Stimulated activated CD8-positive, alpha-beta memory T cell treated with anti-CD3 and anti-CD28 coated beads, Interleukin-7, amount 100 ng/mL, for 1 hour (primary cell): ENCODE measurements at places on chromosomes 3 and 15.

DNA sequence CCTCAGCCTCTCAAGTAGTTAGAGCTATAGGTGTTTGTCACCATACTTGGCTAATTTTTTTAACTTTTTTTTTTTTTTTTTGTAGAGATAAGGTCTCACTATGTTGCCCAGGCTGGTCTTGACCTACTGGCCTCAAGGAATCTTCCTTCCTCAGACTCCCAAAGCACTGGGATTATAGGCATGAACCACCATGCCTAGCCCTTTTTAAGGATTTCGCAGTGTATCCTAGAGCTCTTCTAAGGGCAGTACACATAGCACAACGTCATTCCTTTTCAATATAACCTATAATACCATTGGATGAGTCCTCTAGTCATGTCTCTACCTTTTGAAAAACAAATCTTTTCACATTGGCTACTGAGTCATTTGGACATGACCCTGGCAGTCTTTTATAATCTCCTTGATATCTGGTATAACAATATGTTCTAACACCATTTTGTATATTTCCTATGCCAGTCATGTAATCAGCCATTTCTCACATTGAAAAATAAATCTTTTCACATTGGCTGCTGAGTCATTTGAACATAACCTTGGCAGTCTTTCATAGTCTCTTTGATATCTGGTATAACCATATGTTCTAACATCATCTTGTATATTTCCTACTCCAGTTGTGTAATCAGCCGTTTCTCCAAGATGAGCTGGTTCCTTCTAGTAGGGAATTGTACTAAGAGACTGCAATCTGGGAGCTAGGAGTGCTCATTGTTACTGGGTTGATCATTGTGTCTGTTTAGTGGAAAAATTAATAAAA, 944.7 kb downstream of the MCTP2 start:
- DNase-seq, result no peak

DNA sequence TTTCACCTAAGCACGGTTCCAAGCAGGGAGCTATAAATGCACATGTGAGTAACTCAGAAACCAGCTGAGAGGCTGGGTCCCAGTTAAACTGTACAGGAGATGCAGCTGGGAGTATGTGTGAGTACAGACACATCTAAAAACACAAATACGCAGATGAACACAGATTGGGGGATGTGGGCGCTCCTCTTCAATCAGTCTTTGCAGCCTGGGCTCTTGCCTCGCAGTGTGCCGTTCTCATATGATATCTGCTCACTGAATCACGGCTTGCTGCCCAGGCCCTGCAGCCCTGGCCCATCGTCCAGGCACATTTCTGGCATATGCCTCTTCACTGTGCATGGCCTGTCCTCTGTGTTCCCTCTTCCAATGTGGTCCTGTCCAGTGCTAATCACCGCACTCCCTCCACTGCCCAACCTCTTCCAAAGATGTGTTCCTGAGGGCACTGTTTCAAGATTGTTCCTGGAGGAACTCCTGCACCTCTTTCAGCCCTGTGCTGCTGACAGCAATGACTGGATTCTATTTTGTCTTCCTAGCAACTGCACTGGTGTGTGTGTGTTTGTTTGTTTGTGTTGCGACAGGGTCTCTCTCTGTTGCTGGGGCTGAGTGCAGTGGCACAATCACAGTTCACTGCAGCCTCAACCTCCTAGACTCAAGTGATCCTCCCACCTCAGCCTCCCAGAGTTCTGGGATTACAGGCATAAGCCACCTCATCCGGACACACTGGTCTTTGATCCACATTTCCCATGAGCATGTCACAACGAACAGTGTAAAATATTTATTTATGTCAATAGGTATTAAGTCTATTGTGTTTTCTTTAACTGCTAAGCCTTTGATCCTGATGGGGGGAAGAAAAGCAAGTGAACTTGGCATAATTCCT, 17.0 kb downstream of the CA12 start:
- DNase-seq, result no peak

- DNase-seq, result no peak
Observed at GRCh38 chr15:79031821-79032220, 58.8 kb downstream of the RASGRF1 start.

DNA sequence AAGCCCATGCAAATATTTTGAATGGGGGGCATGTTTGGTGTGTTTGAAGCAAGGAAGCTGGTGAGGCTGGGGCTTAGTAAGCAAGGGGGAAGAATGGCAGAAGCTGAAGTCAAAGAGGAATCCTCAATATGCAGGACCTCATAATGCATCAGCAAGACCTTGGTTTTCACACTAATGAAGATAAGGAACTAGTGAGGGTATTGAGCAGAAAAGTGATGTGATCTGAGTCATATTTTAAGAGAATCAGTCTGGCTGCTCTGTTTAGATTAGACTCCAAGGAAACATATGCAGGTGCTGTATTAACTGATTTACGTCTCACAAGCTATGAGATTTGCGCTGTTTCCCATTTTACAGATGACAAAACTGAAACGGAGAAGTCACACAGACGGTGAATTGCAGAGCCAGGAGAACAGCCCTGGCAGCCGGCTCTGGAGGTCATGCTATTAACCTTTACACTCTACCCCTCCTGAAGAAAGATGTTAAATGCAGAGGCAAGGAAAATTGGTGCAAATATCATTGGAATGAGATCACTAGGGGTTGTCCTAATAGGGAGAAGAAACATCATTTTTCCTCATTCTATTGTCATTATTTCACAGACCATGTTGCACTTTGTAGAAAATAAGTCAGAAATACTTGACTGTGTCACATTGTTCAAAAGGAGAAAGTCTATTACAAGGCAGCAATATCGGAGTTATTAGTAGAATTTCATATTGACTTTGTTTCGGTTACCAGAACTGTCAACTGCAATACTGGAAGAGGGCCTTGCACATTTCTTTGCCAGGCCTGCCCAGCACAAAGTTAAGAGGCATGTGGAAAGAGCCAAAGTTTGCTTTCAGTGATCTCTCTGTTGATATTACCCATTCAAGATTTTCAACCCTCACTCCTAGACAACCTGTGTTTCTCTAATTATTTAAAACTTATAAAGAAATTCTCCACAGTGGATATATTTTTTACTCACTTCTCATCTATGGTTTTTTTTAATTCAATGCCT, 64.9 kb downstream of the COL8A1 start:
- no peak for DNase-seq

DNA sequence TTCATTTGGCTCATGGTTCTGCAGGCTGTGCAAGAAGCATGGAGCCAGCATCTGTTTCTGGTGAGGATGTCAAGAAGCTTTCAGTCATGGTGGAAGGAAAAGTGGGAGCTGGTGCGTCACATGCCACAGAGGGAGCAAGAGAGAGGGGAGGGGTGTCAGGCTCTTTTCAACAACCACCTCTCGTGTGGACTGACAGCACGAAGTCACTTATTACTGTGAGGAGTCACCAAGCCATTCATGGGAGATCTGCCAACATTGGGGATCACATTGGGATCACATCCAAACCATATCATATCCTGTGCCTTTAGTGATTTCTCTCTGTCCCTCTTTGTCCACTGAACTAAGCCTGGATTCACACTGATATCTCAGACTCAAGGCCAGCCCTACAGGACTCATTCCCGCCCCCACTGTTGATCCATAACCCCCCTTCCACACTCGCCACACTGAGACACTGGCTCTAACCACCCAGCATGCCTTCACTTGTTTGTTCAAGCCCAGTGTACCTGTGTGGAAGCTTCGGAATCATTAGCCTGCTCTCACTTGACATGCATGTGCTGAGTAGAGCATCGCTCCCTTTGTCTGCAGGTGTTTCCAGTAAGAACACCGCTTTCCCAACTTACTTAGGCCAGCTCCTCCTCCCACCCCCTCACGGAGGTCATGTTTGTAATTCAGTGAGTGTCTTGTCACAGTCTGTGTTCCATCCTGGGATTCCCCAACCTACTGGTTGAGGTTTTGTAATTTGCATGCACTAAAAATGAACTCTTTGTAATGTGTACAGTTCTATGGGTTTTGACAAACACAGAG, 132.2 kb downstream of the KLF13 start:
- no peak for DNase-seq

DNA sequence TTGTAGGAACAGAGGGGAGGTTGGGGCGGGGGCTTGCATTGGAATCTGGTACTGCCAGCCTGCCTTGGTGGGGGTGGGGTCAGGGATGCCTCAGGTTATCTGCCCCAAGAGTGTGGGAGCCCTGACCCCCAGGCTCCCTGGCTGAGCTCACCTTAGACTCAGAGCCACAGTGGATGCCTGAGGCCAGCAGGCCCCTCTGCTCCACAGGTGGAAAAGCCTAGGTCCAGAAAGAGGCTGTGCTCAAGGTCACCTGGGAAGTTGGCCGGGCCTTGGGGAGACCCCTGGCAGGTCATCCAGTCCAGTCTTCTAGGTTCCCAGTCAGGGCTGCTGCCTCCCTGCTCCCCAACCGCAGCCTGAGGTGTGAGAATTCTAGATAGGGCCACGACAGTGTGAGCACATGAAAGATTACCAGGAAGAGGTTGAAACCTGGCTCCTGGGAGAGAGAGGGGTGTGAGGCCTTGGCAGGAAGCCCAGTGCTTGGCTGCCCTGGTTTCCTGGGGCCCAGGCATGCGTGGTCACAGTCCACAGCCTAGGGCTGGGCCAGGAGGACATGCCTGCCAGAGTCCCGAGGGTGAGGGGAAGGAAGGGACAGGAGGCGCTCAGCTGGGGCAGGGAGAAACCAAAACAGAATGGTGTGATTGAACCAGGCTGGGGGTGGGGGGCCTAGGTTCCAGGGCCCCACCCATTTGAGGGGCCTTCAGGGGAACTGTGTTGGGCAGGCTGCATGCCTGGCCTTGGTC, 4.9 kb downstream of the HDAC11 start:
- DNase-seq, result no peak

- no peak for DNase-seq
Observed at GRCh38 chr3:123734527-123734902, 149.6 kb downstream of the MYLK start.

DNA sequence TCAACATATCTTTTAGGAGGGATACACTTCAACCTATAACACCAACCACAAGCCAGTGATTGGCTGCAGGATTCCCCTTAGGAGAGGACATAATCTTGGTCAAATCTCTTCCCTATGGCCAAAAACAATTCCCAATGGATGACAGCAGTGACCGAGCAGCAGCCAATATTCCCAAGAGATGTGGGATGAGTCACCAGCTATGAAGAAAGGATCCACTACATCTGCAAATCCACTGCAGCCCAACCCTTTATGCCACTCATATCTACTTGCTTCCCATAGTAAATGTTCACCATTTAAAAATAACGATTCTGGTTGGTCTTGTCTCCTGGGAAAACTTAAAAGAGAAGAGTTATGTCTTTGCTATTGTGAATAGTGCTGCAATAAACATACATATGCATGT, 4.5 kb upstream of the IQCF5 start:
- no peak for DNase-seq

DNA sequence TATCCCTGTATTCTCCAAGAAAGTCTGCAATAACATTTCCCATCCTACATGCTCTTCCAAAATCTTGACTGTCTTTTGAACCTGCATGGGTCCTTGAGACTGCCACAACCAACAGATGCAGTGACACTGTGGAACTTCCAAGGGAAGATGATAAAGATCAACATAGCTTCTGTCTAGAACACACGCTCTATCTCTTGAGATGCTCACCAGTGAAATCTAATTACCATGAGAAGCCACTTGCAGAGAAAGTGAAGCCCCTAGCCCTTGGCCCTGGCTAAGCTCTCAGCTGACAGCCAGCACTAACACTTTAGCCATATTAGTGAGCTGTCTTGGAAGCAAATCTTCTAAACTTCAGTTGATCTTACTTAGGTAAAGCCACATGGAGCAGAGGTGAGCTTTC, 36.6 kb downstream of the EOMES start:
- no peak for DNase-seq

DNA sequence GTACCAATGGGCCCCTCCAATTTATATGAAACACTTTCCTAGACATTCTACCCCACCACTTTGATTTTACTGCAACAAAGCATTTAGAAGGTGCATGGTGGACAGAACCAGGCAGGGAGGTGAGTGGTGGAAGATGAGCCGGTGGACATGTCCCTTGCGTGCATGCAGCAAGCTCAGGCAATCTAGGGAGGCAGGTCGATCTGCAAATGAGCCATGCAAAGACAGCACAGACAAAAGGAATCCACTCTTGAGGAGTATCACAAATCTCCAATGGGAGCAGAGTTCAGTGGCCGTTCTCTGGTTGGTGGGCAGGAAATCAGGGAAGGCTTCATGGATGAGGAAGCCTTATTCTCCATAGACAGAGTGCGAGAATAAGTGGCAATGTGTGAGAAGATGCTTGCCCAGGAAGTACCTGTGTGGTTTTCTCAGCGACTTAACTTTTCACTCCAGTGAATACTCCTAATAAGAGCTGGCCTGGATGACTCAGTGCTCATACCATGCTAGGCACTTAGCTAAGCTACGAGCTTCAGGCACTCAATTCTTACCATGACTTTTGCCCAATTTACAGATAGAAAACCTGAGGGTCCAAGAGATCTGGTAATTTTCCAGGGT, 152.5 kb downstream of the FOXP1 start:
- no peak for DNase-seq

GRCh38 chr15:73361337-73361736, 7.4 kb downstream of the HCN4 start:
- DNase-seq, result no peak

GRCh38 chr3:157542711-157543500, 39.7 kb upstream of the VEPH1 start:
- DNase-seq, result no peak

GRCh38 chr3:54536450-54536849, 391.4 kb downstream of the LRTM1 start:
- no peak for DNase-seq

DNA sequence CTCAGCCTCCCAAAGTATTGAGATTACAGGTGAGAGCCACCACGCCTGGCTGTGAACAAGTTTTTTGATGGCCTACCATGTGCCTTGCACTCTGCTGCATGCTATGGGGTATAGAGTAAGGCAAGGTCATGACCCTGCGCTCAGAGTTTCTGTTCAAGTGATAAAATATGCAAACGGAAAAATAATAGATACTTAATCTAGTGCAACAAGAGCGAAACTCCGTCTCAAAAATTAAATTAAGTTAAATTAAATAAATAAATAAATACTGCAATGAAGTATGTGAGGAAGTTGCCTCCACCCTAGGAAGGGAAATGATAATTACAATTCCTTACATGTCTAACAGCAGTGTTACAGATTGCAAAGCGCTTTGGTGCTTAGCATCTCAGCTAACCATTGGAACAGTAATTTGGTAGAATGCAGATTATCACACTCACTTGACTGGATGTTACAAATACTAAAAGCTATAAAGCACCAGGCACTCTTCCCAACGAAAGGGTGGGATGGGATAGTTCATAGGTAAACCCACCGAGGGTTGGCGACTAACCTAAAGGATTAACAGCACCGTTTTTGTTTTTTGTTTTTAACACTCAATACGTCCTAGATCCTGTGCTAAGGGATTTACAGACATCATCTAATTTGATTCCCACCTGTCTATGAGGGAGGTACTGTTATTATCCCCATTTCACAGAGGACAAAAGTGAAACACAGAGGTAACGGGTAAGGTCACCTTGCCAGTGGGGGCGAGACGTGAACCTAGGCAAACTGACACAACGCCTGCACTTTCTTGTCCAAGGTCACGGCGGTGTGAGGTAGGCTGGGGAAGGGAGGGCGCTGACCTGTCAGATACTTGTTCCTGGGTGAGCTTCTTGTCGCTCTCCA, 793 bp upstream of the FANCD2 start:
- DNase-seq, result no peak
